ENCODE measurements at places on chromosomes 3 and 15.

GRCh38 chr15:86892774-86893449, 813.2 kb downstream of the AGBL1 start:
- peak; percentile 83 for DNase-seq

GRCh38 chr15:89632563-89633430, 22.5 kb downstream of the KIF7 start:
- no peak for DNase-seq

- no peak for DNase-seq
These were observed 21.3 kb upstream of the RAD18 start for GRCh38 chr3:8984526-8984925.

DNA sequence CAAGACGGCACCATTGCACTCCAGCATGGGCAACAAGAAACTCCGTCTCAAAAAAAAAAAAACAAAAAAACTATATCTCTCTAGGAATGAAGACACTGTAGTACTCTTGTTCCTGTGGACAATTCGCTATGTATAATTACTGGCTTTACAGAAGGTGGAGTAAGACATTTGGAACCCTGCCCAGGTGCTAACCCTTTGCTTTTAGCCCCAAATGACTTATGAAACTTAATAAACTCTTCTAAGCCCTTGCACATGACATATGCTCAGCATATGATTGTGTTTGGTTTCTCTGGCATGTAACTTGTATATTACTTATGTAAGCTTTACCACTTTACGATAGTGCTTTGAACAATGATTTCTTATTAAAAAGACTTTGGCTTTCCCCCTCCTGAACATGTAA, 27.3 kb upstream of the PRTG start:
- peak; percentile 20 for DNase-seq

GRCh38 chr3:9156604-9157003, 92.8 kb downstream of the SRGAP3 start:
- no peak for DNase-seq

DNA sequence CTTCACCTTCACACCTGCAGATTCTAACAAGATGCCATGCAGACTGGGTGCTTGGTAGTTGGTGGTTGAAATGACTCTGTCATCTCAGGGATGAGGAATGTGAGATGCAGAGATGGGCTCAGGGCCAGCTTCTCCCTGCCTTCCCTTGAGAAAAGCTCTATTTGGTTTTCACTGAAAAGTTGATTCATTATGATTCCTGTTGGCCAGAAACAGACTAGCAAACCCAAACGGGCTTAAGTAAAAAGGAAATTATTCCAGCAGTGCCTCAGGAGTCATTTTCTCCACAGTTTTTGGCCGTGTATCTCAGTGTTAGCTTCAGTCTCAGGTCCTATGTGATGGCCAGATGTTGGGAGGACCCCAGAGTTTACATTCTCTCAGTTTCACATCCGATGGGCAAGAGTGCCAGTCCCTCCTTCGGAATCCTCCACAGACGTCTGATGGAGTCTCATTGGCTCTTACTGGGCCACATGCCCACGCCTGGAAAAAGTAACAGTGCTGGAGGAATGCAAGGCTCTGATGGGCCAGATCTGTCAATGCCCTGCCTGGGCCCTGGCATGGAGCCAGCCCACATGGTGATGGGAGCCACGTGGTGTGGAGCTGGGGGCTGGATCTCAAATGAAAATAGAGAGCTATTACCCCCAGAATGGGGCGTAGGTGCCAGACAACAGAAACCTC, 22.3 kb upstream of the SACM1L start:
- peak; percentile 73 for DNase-seq

GRCh38 chr15:66483131-66483566, 14.4 kb downstream of the SNAPC5 start:
- peak; percentile 73 for DNase-seq

GRCh38 chr3:124860599-124860998, 26.6 kb downstream of the ITGB5 start:
- peak; percentile 98 for DNase-seq

- DNase-seq: peak; percentile 99
These were observed 476.7 kb upstream of the CBLB start for GRCh38 chr3:106345353-106346027.

DNA sequence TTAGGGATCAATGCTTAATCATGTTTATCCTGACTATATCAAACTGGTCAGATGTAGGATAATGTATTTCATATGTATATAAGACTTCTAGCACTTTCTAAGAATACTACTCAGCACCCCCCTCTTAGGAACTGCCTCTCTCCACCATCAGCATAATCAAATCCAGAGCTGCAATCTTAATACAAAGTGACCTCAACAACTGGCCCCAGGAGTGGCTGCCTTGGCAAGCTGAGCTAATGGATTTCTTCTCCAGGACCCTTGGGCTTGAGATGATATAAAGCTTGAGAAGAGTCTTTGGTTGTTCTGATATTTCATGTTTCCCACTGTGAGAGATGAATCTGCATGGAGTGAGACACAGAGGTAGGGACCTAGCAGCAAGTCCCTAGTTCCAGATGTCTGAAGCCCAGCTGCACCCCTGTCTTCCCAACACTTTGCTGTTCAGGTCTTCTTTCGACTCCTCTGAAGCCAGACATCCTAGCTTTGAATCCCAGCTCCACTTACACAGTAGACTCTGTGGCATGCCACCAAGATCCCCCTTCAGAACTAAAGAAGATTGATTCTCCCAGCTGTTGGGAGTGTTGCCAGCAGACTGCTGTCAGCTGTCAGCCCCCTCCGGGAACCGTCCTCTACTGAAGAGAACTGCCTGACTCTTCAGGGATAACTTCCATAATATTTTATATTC, 309.3 kb upstream of the UBE2E2 start:
- DNase-seq: peak; percentile 3

DNA sequence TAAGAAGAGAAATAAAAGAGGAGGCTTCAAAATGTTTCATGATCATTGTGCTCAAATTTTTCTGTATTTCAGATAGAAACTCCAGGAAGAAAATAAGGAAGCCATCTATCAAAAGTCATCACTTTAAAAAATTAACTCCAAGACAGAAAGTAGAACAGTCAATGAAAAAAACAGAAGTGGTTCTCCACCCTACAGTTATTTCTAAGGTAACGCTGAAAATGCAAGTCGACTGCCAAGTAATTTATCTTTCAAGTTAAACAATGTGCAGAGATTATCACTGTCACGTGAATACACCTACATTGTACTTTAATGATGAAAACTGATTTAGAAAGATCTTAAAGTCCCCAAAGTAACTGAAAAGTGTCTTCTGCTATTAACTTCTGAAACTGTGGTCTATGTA, 78.5 kb upstream of the SNRPA1 start:
- no peak for DNase-seq

DNA sequence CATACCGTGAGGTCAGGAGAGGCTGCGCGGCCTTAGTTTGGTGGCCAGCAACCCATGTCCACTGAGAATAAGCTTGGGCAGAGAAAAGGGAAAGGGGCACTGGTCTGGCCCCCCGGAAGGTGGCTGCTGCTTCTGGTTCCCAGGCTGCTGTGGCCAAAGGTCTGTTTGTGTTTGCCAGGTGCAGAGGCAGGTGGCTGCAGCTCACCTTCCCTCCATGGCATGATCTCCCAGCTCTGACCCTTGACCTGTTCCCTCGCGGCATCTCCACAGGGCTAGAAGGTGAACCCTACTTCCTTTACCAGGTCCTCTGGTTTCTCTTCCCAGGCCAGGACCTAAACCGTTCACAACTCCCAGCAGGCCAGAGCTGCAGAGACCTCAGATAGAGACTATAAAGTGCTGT, 13.8 kb downstream of the VPS18 start:
- no peak for DNase-seq

GRCh38 chr3:55160241-55160983, 232.6 kb upstream of the LRTM1 start:
- peak; percentile 100 for DNase-seq

All from fibroblast of upper back skin (primary cell).